ENCODE measurements at places on chromosomes 2 and 18. TPM values are rescaled to one million over a fixed set of nuclear protein-coding genes. Genes with fewer than 3 reads are reported as not detected.
A peak's percentile ranks its signal among the peaks of the same experiment; 100 is the strongest.

The DOK6 gene
- total RNA-seq = not detected

- peak; percentile 54 for DNase-seq
These were observed 69.9 kb upstream of the SMAD7 start for GRCh38 chr18:49020621-49021021.

- DNase-seq = peak; percentile 20
These were observed 399.7 kb downstream of the CPS1 start for GRCh38 chr2:210956101-210956500.

The ANKMY1 gene
- total RNA-seq = 15.8 TPM

DNA sequence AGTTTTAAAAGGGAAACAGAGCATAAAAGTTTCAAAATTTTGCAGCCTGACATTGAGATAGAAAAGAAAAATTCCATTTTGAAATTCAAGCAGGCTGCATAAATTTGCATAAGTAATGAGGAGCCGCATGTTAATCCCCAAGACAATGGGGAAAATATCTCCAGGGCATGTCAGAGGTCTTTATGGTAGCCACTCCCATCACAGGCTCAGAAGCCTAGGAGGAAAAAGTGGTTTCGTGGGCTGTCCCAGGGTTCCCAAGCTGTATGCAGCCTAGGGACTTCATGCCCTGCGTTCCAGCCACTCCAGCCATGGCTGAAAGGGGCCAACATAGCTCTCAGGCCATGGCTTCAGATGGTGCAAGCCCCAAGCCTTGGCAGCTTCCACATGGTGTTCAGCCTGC, 108.8 kb downstream of the SLC4A10 start:
- DNase-seq = no peak

DNA sequence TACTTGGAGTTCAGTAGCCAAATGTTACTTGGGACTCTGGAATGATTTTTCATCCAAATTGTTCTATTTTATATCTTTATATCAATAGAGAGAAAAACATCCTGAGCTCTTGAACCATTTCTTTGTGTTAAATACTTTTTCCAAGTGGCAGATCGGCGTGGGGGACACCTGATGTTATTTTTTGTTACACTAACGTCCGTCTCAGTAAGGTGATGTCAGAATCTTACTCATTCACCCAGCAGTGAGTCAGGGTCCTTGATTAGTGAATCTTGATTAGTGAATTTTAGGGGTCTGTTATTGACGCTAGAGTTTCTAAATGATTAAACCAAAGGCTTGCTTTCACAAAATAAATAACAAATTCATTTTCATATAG, 1.7 kb downstream of the MIB1 start:
- DNase-seq = peak; percentile 70

GRCh38 chr2:65434592-65435241, 2.3 kb upstream of the SPRED2 start:
- no peak for DNase-seq

DNA sequence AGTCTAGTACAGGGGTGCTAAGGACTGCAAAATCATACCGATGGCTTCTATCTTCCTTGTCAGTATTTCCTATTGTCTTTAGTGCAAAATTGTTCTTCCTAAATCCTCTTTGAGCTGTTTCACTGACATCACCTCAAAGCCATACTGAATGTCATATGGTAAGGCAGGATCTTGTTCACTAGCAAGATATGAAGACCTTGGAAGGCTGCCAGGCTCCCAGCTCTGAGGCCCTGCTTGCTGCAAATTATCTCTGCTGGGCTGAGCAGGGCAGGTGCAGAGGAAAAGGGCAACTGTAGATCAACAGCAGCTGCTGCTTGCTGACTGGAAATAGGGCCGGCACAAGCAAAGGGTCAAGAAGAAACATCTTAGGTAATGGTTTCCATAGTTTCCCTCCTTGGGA, 58.2 kb downstream of the PMAIP1 start:
- peak; percentile 56 for DNase-seq

All from bronchial epithelial cell (primary cell).